ENCODE measurements at places on chromosomes 2 and 18. TPM values are rescaled to one million over a fixed set of nuclear protein-coding genes. Genes with fewer than 3 reads are reported as not detected.

Gene MC2R
- not detected for total RNA-seq

Gene RPL31
- 1,403 TPM for total RNA-seq

Gene NOL4
- not detected for total RNA-seq

Gene SNORC
- total RNA-seq, result 1.3 TPM

Gene CTDSP1
- 146 TPM for total RNA-seq

GRCh38 chr18:74356959-74357358 lies 41.3 kb downstream of the C18orf63 start:
- DNase-seq, result no peak
- peaks cover 5% of the 10 kb centered on the region for H3K4me1 ChIP-seq
- peak overlapping the region; percentile 20 for H3K4me3 ChIP-seq
- no peaks in the 10 kb centered on the region for H3K36me3 ChIP-seq
- H3K27ac ChIP-seq, result no peak overlapping the region

DNA sequence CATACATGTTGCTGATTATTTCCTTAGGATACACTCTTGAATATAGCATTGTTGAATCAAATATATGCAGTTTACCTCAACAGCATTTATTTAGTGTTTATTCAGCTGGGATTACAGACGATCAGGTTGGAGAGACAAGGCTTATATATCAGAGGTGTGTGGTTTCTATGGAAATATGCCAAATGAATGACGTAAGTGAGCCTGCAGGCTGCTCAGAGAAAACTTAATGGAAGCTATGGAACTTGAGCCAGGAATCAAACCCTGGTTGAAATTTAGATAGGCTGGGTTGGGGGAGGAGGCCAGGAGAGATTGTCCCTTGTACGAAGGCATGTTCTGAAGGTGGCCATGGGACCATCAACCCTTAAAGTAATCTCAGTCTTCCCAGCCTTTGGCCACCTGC lies 79.5 kb downstream of the INPP4A start:
- no peak overlapping the region for H3K4me3 ChIP-seq
- no peak for DNase-seq
- no peaks in the 10 kb centered on the region for H3K27me3 ChIP-seq

DNA sequence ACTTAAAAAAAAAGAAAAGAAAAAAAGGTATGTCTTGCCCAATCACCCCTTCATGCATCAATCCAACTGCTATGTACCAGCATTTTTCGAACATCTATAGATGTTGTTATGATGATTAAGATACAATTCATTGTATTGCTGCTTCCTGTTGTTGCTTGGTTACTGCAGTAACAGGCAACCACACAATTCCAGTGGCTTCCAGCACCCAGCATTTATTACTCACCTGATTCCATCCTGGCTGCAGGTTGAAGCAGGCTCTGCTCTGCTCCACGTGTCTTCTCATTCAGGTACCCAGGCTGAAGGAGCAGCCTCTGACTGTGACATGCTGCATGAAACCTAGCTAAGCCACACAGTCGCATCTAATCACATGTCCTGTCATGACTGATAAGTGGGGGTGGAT lies 196.9 kb downstream of the INO80D start:
- no peak for DNase-seq
- no peak overlapping the region for H3K4me3 ChIP-seq
- H3K4me1 ChIP-seq, result no peaks in the 10 kb centered on the region
- H3K27ac ChIP-seq, result no peak overlapping the region

GRCh38 chr2:203261326-203262159 lies 22.7 kb downstream of the CYP20A1 start:
- no peak for DNase-seq
- no peak overlapping the region for H3K27ac ChIP-seq

DNA sequence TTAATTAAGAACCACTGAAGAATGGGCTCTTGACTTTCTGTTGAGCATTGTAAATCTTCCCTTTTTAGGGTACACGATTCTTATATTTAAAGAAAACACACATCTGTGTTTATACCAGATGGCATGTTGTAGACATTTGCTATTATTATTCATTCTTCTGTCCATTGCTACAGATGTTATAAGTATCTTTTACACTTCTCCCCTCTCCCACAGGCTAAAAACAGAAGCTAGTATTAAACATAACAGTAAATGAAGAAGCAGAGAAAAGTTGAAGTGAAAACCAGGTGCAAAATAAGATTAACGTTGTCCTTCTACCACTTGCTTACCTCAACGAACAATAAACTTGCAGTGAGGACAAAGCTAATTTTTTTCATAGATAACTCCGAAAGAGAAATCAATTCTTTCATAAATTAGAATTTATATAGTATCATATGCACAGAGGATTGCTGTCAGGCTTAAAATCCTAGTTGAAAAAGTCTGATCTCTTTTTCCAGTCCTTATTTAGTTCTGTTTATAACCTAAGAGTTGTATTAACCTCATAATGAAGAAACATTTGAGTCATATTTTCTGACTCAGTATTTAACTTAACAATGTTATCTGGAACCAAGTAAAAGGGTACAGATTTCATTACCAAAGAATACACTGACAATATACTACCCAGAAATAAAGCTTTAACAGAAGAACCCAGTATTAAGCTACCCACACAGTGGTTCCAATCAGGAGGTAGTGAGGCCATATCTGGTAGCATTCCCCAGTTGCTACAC lies 16.4 kb upstream of the ZNF385B start:
- DNase-seq, result no peak
- no peak overlapping the region for H3K27ac ChIP-seq
- no peak overlapping the region for H3K4me3 ChIP-seq
- H3K27me3 ChIP-seq, result no peaks in the 10 kb centered on the region
- H3K36me3 ChIP-seq, result no peaks in the 10 kb centered on the region

- no peaks in the 10 kb centered on the region for H3K27me3 ChIP-seq
- no peaks in the 10 kb centered on the region for H3K36me3 ChIP-seq
- no peak for DNase-seq
- no peak overlapping the region for H3K27ac ChIP-seq
- H3K4me3 ChIP-seq, result no peak overlapping the region
Measured at GRCh38 chr2:1627628-1628381, 116.5 kb downstream of the PXDN start.

- H3K27me3 ChIP-seq, result no peaks in the 10 kb centered on the region
- no peak overlapping the region for H3K4me3 ChIP-seq
- no peaks in the 10 kb centered on the region for H3K4me1 ChIP-seq
- DNase-seq, result no peak
Measured at GRCh38 chr2:32250290-32250689, 14.4 kb downstream of the NLRC4 start.

DNA sequence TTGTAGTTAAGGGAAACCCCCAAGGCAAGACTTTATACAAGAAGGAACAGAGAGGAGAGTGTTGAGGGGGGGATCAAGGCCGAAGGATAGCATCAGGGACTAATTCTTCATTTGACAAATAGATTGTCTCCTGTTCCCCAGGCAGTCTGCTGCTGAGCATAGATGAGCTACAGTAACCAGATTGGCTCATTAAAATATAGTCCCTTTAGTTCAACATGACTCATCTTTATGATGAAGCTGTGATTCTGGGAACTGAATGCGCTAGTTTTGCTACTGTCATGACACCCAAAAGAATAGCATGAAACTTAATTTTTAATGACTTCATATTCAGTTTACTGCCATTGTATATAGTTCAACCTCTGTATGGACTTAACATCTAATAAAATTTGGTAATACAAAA lies 35.5 kb downstream of the TMEFF2 start:
- H3K36me3 ChIP-seq, result no peaks in the 10 kb centered on the region
- H3K27ac ChIP-seq, result no peak overlapping the region
- no peak overlapping the region for H3K4me3 ChIP-seq
- H3K27me3 ChIP-seq, result peaks cover 5% of the 10 kb centered on the region
- no peak for DNase-seq

DNA sequence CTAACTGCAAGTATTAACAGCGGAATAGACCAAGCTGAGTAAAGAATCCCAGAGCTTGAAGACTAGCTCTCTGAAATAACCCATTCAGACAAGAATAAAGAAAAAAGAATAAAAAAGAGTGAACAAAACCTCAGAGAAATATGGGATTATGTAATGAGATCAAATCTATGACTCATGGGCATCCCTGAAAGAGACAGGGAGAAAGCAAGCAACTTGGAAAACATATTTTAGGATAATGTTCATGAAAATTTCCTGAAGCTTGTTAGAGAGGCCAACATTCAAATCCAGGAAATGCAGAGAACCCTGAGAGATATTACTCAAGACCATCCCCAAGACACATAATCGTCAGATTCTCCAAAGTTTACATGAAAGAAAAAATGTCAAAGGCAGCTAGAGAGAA lies 17.3 kb downstream of the PFN4 start:
- no peaks in the 10 kb centered on the region for H3K4me1 ChIP-seq
- H3K4me3 ChIP-seq, result no peak overlapping the region
- no peak for DNase-seq
- no peak overlapping the region for H3K27ac ChIP-seq

DNA sequence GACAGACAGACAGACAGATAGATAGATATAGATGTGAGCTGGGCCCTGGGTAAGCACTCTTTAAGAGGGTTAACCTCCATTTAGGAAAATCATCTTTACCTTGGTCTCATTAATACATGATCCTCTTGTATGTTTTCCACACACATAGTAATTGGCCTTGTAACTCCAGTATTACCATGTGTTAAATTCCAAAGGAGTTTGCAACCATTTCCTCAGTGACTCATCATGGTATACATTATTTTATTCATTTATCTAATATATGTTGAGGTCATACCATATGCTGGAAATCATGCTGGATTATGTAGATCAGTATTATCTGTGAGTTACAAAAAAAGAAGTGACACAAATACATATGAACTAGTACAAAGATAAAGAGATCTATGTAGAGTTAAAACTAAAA lies 504.3 kb downstream of the DCC start:
- no peaks in the 10 kb centered on the region for H3K4me1 ChIP-seq
- DNase-seq, result no peak
- H3K27me3 ChIP-seq, result no peaks in the 10 kb centered on the region
- H3K36me3 ChIP-seq, result no peaks in the 10 kb centered on the region
- H3K27ac ChIP-seq, result no peak overlapping the region

DNA sequence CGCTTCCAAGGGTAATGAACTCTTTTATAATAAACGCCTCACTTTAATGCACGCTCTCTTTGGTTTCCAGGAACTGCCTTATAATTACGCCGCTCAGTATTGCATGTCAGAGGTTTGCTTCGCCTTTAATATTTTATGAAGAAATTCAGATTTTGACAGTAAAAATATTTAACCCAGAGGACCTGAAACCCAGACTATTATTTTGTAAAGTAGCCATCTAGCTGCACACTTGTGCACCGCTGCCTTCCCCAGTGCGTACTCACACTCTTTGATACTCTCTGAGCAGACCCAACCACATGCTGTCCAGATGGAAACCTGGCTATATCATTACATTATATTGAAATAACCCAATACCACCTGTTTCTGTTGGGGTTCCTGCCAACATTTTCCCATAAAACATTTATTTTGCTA lies 270.1 kb downstream of the C1D start:
- no peaks in the 10 kb centered on the region for H3K36me3 ChIP-seq
- DNase-seq, result no peak
- no peak overlapping the region for H3K27ac ChIP-seq
- H3K27me3 ChIP-seq, result no peaks in the 10 kb centered on the region

DNA sequence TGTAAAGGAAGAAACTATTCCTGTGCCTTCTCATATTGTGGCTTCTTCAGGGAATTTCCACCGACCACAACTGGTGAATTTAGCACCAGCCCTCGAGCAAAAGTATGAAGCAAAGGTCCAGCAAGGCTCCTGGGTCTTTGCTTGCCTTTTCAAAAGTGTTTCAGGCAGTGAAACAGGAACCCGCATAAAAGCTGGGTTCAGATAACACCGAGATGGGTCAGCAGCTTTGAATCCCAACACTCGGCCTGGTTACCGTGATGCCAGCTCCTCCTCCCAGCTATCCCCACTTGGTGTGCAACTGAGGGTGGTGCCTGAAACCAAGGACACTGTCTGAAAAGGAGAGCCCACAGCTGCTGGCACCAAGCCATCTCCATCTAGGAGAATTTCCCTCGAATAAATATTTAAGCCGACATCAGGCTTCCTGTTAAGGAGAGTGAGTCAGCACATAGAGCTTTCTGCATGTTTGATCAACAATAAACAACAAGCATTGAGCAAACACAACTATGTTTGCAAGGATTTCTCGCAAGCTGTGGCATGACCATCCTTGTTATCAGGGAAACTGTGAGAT lies 69.5 kb downstream of the ANTXR1 start:
- DNase-seq, result no peak
- no peaks in the 10 kb centered on the region for H3K36me3 ChIP-seq
- no peak overlapping the region for H3K4me3 ChIP-seq
- H3K4me1 ChIP-seq, result no peaks in the 10 kb centered on the region

DNA sequence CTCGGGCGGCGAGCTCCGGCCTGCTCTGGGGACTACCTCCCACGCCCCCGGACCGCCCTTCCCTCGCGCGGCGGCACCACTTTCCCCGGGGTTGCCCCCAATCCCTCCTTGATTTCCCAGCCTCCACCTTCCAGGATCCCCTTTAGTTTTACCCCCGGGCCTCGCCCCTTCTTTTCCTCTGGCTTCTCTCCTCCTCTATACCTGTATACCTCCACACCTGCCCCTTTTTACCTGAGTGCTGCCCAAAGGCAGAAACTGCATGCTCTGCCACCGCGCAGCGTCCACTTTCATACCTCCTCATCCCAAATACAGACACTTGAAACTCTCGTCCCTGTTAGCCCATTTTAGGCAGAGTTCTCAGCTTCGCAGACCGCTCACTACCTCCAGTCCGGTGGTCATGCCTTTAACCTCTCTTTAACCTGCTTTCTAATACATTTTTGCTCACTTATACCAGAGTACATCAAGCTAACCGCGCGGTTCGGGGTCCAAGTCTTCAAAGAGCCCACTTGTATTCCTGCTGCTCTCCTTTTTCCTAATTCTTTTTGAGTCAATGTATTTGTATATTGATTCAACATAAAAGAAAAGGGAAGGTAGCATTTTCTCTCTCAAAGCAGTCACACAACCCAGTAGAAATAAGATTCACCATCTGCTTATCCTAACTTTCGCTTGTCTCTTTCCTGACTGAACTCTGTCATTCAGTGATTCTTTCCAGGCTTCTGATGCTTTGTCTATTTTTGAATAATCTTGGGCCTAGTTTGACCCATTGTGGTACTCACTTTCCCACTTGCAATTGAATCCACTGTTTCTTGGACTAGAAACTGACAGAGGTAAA lies 901 bp downstream of the SPOPL start:
- H3K27ac ChIP-seq, result peak overlapping the region; percentile 45
- peak overlapping the region; percentile 95 for H3K4me3 ChIP-seq
- H3K4me1 ChIP-seq, result peaks cover 34% of the 10 kb centered on the region
- DNase-seq, result peak; percentile 20
- no peaks in the 10 kb centered on the region for H3K27me3 ChIP-seq

DNA sequence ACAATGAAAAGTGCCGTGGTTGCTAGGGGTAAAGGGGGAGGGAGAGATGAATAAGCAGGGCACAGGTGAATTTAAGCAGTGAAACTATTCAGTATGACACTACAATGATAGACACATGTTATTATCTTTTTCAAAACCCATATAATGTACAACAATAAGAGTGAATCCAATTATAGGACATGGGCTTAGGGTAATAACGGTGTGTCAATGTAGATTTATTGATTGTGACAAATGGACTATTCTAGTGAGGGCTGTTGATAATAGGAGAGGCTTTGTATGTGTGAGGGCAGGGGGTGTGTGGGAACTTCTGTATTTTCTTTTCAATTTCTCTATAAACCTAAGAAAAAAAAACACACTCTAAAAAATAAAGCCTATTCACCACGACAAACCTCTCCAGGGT lies 223.8 kb downstream of the RIT2 start:
- DNase-seq, result no peak
- no peak overlapping the region for H3K27ac ChIP-seq
- no peaks in the 10 kb centered on the region for H3K36me3 ChIP-seq
- H3K4me1 ChIP-seq, result no peaks in the 10 kb centered on the region
- no peaks in the 10 kb centered on the region for H3K27me3 ChIP-seq
- H3K4me3 ChIP-seq, result no peak overlapping the region
